ENCODE measurements at places on chromosomes 3 and 15. TPM values are rescaled to one million over a fixed set of nuclear protein-coding genes. Genes with fewer than 3 reads are reported as not detected.

DNA sequence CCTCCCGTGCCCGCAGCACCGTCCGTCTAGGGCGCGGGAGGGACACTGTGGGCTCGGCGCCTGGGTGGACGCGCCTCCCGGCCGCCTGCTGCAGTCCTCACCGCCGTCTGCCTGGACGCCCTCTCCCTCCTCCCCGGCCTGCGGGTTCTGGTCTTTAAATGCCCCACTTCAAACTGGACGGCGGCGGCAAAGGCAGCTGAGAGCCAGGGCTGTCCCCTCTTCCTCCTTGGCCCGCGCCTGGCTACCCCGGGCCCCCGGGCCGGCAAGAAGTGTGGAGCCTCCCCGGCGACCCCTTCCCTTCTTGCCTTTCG, 426 bp downstream of the CBLB start:
- no peak for DNase-seq

- no peak for DNase-seq
Observed at GRCh38 chr3:62990704-62991413, 115.6 kb upstream of the CADPS start.

DNA sequence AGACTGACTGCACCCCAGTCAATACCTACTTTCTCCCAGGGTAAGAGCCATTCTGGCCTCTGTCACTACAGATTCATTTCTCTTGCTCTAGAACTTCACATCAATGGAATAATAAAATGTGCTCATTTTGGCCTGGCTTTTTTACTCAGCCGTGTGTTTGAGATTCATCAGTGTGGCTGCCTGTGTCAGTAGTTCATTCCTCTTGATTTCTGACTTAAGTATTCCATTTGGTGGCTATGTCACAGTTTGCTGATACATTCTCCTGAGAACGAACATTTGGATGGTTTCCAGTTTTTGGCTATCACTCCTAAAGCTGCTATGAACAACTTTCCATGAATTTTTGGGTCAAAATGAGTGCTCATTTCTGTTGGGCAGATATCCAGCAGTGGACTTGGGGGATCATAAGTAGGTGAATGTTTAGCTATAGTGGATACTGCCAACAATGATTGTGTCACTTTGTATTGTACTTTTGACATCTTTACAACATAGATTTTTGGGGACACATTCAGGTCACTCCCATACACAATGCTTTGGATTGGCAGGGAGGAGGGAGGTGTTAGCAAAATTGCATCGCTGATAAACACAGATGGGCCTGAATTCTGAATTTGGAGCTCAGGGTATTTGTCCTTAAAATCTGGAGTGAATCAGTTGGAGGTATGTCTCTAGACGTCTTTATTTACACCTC, 19.8 kb upstream of the FAM107A start:
- no peak for DNase-seq

GRCh38 chr3:127132876-127133275, 60.1 kb upstream of the PRR23E start:
- DNase-seq = no peak

DNA sequence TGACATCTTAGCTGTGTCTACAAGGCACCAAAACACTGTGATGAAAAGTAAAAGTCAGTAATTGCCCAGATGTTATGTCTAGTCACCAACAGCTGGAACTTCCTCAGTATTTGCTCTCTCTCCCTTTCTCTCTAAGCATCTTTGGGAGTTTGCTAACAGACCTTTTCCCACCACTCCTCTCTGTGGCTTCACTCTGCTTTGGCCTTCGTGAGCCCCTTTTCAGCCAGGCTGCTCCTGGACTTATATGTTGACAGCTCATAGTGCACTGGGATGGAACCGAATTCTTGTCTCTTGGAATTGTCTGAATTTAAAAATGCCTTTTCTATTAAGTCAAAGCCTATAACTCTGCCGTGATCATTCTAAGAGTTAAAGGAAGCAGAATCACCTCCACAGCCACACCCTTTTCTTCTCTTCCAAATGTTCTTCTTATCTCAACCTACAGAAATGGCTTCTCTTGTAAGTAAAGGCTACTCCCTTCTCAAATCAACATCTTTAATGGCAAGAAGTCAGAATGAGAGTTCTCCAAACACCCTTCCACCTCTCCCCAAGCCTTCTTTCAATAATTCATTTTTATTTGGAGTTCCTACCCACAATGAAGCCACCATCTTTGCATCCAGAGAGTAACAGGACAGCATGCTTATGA, 17.2 kb upstream of the FOXP1 start:
- no peak for DNase-seq

GRCh38 chr15:101192081-101192480, 59.8 kb downstream of the CHSY1 start:
- no peak for DNase-seq

Gene LOXL1
- total RNA-seq = 0.49 TPM

Gene ELL3
- 1.2 TPM for total RNA-seq

Gene TRPM1
- not detected for total RNA-seq

Data from activated CD4-positive, alpha-beta T cell treated with anti-CD3 and anti-CD28 coated beads, Interleukin-2, amount 10 ng/mL, durations not matched to agents 24 days and 14 days (primary cell).